C1 segment of cervical spinal cord (tissue), 14 donors: ENCODE measurements at places on chromosomes 2 and 18.

DNA sequence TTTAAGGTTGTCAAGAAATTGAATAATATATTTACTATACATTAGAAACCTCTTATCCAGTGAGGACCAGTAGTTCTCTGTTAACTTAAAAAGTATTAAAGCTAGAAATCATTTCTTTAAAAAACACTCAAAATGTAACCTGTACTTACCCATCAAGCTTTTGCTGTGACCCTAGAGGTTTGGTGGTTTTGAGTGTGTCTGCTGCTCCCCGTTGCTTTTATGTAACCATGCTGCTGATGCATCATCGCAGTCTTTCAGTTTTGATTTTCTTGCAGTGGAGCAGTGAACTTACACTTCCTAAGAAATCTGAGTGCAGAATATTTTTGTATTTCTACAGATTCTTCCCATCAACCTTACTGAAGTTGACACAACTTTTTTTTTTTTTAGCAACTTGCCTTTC is 34.2 kb downstream of the MRPS9 start:
- no peak for DNase-seq

- DNase-seq, result no peak
These were observed 1.5 kb downstream of the ZNF804A start for GRCh38 chr2:184599872-184600222.

DNA sequence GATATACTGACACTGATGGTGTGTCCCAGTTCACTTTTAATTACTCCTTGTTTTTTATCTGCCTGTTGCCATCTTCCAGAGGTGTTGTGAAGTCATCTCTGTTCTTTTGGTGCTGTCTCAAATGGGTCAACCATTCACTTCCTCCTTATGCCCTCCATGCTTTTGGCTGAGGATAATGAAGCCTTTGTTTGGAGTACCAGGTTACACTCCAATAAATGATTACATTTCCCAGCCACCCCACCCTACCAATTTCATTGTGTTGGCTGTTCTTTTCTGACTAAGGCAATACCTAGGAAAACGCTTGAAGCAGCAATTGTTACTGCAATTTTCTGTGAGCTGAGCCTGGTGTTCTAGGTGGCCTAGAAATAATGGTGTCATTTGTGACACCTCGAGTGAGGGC is 29.8 kb upstream of the ACTG2 start:
- DNase-seq, result no peak

- DNase-seq, result no peak
These were observed 104.6 kb downstream of the PLEKHM3 start for GRCh38 chr2:207920721-207921120.

DNA sequence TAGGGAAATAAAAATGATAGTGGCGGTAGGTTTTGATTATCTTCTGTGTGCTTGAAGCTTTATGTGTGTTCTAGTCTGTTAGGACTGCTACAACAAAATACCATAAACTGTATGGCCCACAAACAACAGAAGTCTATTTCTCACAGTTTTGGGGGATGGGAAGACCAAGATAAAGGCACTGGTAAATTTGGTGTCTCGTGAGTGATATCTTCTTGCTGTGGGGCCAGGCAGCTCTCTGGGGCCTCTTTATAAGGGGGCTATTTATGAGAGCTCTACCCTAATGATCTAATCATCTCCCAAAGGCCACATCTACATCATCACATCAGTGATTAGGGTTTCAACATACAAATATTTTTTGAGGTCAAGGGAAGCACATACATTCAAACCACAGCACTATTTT is 86.8 kb upstream of the SPHKAP start:
- no peak for DNase-seq

- DNase-seq, result no peak
These were observed 273.2 kb upstream of the RGPD4 start for GRCh38 chr2:107553539-107553938.

DNA sequence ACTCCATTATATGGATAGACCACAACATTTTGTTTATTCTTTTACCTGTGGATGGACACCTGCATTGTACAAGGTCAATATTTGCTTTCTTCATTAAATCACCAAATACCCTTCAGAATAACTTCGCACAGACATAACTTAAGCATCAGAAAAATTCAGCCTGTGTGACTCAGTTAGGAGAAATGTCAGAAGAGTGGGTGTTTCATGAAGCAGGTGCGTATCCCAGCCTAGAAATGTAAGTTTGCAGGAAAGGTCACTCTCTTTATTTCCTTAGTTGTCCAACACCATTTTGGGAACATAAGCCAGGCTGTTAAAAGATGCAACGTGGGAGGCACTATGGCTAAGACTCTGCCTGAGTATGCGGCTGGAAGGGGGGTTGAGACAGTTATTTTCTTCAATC is 48.6 kb upstream of the FHL2 start:
- DNase-seq, result no peak

DNA sequence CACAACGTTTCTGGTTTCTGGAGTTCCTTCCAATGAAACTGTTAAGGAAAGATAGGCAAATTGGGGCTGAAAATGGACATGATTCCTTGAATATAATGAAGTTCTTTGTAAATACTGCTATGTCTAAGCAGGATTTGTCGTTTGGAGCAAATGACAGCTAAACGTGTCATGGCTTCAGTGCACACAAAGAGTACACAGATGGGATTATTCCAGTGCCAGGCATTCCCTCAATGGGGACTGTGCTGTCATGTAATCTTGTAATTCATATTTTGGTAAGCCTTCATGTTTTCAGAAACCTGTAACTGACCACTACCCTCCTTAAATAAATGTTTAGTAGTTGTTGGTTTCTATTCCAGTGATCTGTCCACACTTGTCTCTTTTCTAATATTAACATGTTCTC is 404.7 kb upstream of the CDH7 start:
- no peak for DNase-seq

DNA sequence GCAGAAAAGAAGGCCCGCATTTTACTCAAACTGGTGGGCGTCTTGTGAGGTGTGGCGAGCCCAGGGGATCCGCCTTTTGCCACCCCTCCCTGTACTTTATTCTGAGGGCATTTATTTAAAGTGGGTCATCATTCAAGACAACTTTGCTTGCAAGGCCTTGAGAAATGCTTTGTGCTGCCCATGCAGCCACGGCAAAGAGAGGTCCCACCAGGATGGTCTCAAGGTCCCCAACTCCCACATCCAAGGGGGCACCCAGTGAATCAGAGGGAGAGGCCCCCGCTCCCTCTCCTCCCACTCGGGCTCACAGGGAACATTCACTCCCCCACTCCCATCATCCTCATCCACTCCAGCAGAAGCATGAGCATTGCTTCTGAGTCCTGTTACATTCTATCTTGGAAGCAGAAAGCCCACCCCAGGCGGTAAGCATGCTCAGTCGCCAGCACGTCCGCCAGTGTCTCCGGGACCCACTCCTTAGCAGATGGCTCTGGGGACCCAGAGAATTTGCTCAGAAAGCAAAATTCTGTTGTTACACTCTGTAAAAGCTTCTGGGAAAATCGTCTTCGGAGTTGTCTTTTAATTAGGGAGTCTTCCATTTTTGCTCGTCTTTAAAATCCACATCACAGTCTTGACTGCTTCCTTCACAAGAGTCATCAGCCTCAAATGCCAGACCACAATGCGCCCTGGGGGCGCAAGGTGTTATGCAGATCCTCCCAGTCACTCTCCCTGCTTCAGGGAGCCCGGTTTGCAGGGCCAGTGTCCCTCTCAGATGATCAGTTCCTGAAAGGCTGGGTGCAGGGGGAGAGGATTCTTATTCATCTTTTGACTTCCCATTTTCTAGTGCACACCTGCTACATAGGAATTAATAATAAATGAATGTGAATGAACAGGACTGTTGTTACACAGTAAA is 99.4 kb upstream of the NCK2 start:
- DNase-seq, result no peak

GRCh38 chr18:36536426-36536825 is 238.9 kb downstream of the FHOD3 start:
- DNase-seq, result no peak
